ENCODE measurements at places on chromosomes 6 and 20.

DNA sequence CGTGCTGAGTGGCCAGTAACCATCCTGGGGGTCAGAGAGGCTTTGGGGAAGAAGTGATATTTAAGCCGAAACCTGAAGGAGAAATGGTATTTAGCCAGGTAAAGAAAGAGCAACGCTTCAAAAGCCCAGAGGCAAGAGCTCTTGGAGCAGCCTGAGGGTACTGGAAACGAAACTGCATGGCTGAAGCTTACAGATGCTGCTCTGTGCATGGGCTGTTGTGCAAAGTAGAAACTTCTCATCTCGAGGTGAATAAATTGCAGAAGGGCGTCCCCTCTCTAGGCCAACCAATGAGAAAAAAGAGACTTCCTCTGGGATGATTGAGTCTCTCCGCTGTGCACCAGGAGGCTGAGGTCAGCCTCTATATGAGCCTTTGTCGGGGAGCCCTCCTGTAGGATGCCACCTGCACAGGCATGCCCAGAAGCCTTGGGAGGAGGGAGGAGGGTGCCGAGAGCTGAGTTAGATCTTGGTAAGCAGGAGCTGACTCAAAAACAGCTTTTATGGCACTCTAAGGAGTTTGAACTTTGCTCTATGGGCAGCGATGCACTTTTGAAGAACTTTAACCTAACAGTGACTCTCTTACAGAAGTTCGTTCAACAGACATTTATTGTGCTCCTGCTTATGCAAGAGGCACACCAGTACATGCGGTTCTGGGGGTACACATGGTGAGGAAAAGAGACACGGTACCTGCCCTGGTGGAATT, 61.6 kb upstream of the EDN1 start:
- DNase-seq: no peak

GRCh38 chr6:21886542-21887151, 293.1 kb downstream of the SOX4 start:
- no peak for DNase-seq

- no peak for DNase-seq
Measured at GRCh38 chr6:54115966-54116365, 4.7 kb downstream of the MLIP start.

DNA sequence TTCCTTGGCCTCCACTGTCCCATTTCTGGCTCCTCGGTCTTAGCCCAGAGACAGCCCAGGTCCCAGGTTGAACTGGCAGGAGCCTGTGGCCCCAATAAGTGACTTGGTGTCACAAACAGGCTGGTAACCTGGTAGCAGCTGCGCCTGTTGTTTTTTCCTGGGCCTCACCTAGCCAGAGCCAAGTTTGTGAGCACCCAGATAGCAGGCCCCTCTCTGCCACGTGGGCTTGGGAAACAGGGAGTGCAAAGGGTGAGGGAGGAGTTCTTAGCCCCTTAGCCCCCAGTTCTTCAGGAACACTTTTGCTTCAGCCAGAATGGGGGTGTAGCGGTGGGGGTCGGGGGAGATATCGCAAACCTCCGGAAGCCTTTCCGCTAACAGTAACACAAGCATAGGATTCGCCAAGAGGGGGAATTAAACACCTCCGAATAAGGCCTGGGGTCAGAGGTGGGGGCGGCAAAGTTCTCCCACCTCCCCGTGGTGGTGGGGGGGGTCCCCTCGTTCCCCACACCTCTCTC, 760 bp downstream of the C6orf132 start:
- DNase-seq: no peak

- DNase-seq: no peak
Measured at GRCh38 chr6:69285054-69285453, 511.8 kb downstream of the LMBRD1 start.

DNA sequence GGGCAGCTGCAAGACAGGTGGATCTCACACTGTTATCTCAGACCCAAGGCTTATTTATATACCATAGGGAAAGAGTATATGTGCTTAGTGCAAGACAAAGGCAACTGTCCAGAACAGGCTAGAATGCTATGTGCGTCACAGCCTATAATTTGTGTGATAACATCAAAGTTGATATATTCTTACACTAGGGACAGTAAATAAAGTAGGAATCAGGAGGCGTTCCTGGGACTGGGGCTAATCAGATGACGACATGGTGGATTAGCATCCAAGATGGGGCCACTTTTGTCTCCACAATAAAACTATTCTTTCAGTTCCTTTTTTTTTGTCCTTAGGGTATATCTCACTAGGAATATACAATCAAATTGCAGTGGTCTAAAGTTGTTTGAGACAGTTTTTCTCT, 54.9 kb upstream of the IER3 start:
- no peak for DNase-seq

- no peak for DNase-seq
Measured at GRCh38 chr20:39234520-39235095, 272.5 kb downstream of the DHX35 start.

DNA sequence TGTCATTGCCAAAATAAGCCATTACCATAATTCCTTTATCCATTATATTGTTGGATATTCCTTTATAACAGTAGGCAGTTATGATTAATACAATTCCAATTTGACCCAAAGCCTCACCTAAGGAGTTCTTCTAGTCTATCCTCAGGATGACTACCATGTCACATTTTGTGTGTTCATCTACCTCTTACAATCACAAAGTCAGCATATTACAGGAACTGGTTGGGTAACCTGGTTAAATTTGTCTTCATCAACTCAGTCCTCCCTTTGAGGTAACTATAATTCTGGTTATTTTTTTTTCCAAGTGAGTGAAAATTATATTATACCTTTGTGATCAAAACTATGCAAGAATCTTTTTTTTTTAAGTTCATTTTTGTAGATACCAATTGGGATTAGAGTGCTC, 540.5 kb downstream of the BTBD3 start:
- no peak for DNase-seq

DNA sequence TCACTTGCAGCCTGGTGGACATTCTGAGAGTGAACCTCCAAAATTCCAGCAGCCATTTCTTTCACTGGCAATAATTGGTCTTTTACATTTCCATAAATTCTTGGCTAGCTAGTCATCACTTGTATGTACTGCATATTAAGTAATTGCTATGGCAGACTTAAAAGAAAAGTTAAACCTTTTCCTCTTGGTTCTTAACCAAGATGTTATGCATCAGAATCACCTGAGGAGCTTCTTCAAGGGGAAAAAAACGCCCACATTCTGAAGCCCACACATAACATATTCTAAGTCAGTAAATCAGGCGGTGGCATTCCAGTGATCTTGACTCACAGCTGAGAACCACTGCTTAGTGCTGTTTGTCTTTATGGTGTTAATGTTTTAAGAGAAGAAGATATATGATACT, 37.0 kb downstream of the CDC40 start:
- no peak for DNase-seq

DNA sequence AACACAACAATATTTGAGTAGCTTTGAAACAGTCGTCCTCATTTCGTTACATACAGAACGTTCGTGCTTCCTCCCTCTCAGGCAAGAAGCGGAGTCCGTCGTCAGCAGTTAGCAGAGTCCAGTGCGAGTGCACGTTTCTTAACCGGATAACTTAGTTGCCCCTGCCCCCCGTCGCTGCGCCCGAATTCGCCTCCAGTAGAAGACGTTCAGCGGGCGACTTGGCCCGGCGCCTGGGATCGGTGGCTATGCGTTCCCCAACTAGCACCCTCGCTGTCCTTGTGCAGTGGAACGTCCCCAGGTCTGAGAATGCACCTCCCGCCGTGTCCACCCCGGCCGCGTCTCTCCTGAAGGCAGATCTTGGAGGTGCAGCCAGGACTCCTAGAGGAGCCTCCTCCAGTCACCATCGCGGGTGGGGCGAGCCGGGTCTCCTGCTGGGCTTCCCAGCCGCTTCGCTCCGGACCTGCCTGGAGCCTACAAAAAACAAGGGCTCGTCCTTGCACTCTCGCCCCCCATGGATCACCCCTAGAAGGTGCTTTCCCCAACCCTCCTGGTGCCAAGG, 910 bp upstream of the PCSK2 start:
- DNase-seq: no peak

- DNase-seq: no peak
Measured at GRCh38 chr20:25033265-25033923, 24.5 kb downstream of the ACSS1 start.

DNA sequence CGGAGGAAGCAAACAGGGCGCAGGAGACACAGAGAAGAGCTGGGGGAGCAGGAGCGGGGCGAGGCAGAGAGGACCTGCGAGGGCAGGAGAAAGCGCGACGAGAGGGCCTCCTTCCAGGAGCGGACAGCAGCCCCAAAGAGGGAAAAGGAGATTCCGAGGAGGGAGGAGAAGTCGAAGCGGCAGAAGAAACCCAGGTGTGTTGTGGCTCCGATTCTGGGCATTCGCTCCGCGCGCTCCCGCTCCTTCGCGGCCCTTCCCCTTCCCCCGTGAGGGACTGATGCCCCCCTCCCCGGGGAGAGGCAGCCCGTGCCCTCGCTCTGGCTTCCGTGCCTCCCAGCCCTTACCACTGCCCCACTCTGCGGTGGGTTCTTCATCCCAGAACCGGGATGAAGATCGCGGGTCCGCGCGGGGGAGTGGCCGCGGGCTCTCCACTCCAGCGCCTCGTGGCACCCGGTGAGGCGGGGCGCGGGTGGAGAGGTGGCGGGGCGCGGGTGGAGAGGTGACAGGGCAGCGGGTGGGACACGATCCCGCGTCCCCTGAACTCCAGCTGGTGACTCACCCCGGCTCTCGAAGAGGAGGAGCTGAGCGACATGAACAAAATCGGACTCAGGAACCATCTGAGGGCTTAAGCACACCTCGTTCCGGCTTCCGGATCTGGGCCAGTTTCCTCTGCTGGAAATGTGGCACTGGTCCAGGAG, 22.4 kb downstream of the TMC2 start:
- no peak for DNase-seq
